RKO (cell line): ENCODE measurements at places on chromosomes 13 and 19.

DNA sequence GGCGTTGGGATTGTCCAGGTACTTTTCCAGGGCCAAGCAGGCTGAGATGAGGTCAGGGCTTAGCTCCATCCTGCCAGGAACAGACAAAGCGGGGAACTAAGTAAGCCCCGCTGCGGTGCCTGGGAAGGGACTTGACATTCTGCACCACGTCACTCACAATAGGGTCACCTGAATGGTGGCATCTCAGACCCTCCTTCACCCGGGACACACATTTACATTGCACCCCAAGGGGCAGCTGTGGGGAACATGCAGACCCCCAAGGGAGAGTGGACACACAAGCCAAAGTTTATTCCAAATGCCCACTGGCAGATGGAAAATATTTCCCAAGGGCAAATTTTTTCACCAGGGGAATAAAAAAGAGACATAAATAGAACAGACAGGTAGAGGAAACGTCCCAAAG lies 20.3 kb upstream of the SPC24 start:
- no peak for DNase-seq

DNA sequence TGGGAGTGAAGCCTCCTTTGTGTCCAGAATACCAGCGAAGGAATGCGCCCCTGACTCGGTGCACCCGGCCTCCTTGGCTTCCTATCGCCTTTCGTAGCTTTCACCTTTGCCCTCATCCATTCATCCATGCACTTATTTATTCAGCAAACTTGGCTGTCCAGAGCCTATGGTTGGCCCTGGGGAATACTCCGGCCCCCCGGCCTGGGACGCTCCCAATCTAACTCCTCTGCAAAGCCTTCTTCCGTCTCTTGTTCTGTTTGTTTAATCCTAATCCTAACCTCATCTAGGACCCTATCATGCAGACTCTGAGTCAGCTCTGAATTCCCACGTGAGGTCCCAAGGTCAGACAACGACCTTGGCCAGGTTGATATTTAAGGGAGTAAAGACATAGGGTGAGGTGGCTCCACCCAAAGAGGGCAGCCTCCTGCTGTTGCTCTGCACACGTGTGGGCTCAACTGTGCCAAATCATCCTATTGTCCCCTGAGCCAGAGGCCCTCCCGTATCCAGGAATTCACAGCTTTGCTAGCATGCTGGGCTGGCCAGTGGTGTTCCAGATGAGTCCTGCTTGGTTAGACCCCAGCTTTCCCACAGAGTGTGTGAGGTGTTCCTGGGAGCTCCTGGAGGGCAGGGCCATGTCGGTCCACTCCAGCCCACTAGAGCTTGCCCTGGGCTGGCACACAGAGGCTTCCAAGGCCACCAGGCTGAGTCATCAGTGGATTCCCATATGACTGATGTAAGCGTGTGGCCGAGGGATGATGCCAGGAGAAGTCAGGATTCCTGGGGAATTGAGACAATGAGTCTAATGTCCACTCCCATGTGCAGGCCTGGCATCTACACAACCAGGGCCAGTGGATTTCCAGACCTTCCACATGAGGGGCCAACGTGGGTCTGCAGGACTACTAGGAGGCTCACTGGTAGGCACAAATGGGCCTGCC lies 6.5 kb upstream of the CCNE1 start:
- DNase-seq = peak; percentile 34

DNA sequence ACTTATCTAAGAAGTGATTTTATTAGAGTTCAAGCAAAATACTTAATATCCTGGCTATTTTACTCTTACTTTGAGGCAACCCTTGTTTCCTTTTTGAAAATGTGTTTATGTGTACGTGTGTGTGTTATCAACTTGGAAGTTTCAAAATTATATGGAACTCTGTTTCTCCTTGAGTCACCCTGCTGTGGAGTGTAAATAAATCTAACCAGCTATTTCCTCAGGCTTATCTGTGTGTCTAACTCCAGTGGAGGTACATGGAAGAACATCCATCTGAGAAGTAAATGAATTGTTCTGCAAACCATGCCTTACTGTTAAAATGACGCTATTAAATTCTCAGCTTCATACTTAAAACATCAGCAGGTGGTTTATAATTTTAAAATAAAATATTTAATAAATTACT lies 583.4 kb upstream of the SLITRK5 start:
- DNase-seq = no peak

- DNase-seq = peak; percentile 94
These were observed 862 bp upstream of the VASP start for GRCh38 chr19:45506246-45506988.

- DNase-seq = no peak
These were observed 1494.9 kb upstream of the MIR17HG start for GRCh38 chr13:89852570-89852969.

DNA sequence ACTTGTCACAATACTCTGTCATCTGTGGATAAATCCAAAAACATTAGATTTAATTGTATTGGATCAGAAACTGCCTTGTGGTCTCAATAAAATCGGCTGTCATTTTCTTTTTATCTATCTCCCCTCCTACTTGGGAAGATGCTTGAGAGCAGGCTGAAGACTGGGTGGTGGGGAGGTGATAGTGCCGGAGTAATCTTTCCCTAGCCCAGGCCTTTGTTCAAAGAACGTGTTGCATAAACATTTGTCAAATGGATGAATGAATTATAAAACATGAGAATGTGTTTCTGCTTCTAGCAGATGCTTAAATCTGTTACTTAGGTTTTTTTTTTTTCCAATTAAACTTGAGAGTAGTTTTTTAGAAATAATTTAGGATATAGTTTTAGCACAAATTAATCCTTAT lies 49.9 kb downstream of the DNAJC3 start:
- DNase-seq = no peak

DNA sequence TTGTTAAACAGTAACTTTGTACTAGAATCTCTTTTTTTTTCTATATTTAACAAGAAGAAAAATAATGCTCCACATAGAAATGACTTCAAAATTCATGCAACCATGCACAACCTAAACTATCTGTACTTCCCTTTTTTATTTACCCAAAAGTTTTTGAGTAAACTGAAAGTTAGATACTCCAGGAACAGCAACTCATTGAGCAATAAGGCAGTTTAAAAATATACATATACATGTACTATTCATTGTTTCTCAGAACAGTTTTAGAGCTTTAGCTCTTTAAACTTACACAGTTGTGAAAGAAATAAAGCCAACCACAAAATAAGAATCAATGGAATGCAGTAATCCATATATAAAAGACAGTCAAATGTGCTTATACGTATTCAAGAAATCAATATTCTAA lies 39.2 kb downstream of the MTMR6 start:
- DNase-seq = no peak

- DNase-seq = no peak
These were observed 1.7 kb upstream of the ZNF865 start for GRCh38 chr19:55603581-55604292.

- DNase-seq = no peak
These were observed 444.1 kb downstream of the ITGBL1 start for GRCh38 chr13:101896541-101896940.
